Activated CD4-positive, alpha-beta T cell treated with anti-CD3 and anti-CD28 coated beads for 36 hours (primary cell): ENCODE measurements at places on chromosomes 1 and 21. TPM values are rescaled to one million over a fixed set of nuclear protein-coding genes. Genes with fewer than 3 reads are reported as not detected.

GRCh38 chr21:42062236-42063022, 8.7 kb upstream of the UMODL1 start:
- DNase-seq: peak; percentile 86
- peak overlapping the region; percentile 60 for H3K4me3 ChIP-seq
- no peaks in the 10 kb centered on the region for H3K27me3 ChIP-seq
- H3K36me3 ChIP-seq: no peaks in the 10 kb centered on the region

DNA sequence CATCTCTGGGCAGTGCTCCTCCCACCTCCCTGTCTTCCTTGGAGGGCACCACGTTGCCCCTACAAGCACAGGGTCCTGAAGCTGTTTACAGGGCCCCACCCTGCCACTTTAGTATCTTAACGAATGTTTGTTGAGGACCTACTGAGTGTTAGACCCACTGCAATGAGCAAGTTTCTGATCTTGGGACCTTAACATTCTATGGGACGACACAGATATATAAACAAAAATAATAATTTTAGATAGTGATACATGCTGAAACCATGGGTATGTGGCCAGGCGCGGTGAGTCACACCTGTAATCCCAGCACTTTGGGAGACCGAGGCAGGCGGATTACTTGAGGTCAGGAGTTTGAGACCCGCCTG, 10.1 kb downstream of the ENTREP3 start:
- peak overlapping the region; percentile 80 for H3K4me3 ChIP-seq
- H3K27ac ChIP-seq: peak overlapping the region; percentile 90
- peaks cover 11% of the 10 kb centered on the region for H3K36me3 ChIP-seq
- H3K27me3 ChIP-seq: peaks cover 2% of the 10 kb centered on the region

DNA sequence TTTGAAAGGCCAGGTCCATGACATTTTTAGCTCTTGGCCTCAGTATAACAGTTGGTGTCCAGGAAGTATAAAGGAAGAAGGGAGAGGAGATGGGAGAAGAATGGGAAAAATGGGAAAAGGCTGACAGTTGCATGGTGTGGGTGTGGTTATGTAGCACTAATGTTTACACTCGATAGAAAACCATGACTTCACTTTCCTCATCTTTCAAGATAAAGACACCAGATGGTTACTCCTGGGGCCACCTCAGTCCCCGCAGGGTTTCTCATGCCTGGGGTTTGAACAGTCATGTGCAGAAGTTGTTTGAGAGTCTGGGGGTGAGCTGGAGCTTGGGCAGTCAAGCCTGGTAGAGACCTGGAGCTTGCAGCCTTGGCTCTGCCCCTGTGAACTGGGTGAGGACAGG, 7.9 kb downstream of the PGBD2 start:
- H3K4me1 ChIP-seq: no peaks in the 10 kb centered on the region
- no peak overlapping the region for H3K4me3 ChIP-seq

- no peaks in the 10 kb centered on the region for H3K4me1 ChIP-seq
- no peak for DNase-seq
- H3K27ac ChIP-seq: no peak overlapping the region
- H3K27me3 ChIP-seq: no peaks in the 10 kb centered on the region
Observed at GRCh38 chr1:103129255-103129654, 20.9 kb upstream of the COL11A1 start.

GRCh38 chr1:193335806-193336428, 149.5 kb upstream of the B3GALT2 start:
- peaks cover 2% of the 10 kb centered on the region for H3K4me1 ChIP-seq
- no peak overlapping the region for H3K4me3 ChIP-seq

GRCh38 chr1:198809247-198809646, 170.4 kb downstream of the PTPRC start:
- no peaks in the 10 kb centered on the region for H3K27me3 ChIP-seq
- no peak for DNase-seq
- H3K36me3 ChIP-seq: peaks cover 4% of the 10 kb centered on the region
- no peak overlapping the region for H3K4me3 ChIP-seq

DNA sequence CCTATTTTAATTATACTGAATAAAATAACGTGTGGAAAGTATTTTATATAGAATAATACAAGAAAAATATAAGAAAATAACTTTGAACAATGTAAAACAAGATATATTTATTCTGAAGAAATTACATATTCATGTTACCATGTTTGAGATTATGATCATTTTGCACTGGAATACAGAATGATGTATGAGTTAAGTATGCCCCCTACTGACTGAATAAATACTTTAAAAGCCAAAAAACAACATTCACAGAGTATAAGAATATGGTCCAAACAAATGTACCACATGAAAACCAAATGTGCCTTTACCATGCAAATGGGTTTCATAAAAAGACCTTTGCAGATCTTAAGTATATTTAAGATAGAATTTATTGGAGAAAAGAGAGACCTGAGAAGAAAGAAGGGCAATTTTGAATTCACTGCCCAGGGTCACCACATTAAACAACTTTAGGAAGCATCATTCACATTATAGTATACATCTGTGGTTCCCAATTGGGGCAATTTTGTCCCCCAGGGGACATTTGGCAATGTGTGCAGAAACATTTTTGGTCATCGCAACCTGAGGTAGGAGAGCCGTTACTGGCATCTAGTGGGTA, 136.6 kb upstream of the GFI1 start:
- no peak overlapping the region for H3K4me3 ChIP-seq
- no peak for DNase-seq
- H3K36me3 ChIP-seq: no peaks in the 10 kb centered on the region
- peaks cover 14% of the 10 kb centered on the region for H3K4me1 ChIP-seq

DNA sequence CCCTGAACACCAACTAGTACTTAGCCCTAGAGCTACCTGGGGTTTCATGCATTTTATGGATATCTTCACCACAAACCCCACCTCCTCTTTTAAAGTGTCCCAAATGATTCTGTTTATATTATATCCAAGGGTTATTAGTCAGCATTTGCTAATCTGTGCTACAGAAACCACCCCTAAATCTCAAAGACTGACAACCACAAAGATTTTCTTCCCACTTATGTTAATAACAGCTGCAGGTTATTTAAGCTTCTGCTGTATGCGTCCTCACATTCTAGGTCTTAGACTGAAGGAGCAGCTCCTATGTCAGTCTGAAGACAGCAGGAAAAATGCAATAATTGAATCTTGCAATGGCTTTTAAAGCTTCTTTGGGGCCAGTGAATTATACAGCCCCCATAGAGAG, 11.2 kb upstream of the PHC2 start:
- H3K4me3 ChIP-seq: no peak overlapping the region
- peaks cover 10% of the 10 kb centered on the region for H3K27me3 ChIP-seq
- DNase-seq: no peak
- H3K4me1 ChIP-seq: no peaks in the 10 kb centered on the region

DNA sequence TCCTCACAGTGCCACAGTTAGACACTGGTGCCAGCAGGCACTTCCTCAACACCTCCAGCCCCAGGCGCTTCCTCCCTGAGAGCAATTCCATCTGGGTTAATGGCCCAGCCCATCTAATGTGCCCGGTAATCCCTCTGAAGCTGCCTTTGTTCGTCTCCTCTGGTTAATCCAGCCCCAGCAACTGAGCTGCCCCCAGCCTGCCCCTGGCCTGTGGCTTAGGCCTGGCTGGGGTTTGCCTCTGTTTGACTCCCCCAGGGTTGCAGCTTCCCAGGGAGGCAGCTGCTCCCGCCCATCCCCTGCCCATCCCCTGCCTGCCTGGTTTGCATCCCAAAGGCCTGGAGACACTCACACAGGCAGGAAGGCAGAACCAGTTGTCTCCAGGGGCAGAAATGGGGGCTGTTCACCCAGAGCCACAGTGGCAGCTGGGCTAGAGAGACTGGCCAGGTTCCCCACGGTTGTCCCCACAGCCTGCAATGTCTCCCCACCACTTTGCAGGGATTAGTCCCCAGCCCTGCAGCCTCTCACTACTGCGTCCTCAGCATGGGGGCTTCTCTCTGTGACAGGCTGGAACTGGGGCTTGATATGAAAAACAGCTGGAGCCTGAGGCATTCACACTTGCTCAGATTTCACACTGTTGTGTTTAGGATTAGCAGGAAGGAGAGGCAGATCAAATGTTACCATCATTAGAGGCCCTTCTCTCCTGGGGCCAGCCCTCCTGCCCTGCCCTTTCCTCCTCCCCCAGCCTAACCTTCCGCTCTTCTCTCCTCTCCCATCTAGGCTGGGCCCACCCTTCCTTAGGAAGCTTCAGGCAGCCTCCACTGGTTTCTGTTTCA, 120.2 kb downstream of the TLR5 start:
- H3K36me3 ChIP-seq: no peaks in the 10 kb centered on the region
- no peak for DNase-seq
- H3K4me3 ChIP-seq: no peak overlapping the region
- H3K27me3 ChIP-seq: no peaks in the 10 kb centered on the region

DNA sequence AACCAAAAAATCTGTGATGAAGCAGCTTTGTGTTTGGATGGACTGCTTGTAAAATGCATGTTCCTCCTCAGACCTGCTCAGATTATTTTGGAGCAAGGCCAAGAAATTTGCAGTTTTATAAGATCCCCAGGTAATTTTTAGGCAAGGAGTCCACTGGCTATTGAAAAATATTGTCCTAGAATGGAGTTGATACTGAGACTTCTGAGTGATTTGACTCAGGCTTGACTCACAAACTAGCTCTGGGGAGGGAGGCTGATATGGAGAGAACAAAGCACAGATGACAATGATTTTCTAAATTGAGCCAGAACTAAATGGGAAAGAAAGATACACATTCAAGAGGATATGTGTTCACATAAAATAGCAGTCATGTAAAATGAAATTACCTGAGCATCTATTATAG, 36.7 kb downstream of the AGL start:
- no peak overlapping the region for H3K4me3 ChIP-seq
- no peaks in the 10 kb centered on the region for H3K27me3 ChIP-seq
- peaks cover 18% of the 10 kb centered on the region for H3K36me3 ChIP-seq
- no peaks in the 10 kb centered on the region for H3K4me1 ChIP-seq
- H3K27ac ChIP-seq: no peak overlapping the region
- DNase-seq: no peak

DNA sequence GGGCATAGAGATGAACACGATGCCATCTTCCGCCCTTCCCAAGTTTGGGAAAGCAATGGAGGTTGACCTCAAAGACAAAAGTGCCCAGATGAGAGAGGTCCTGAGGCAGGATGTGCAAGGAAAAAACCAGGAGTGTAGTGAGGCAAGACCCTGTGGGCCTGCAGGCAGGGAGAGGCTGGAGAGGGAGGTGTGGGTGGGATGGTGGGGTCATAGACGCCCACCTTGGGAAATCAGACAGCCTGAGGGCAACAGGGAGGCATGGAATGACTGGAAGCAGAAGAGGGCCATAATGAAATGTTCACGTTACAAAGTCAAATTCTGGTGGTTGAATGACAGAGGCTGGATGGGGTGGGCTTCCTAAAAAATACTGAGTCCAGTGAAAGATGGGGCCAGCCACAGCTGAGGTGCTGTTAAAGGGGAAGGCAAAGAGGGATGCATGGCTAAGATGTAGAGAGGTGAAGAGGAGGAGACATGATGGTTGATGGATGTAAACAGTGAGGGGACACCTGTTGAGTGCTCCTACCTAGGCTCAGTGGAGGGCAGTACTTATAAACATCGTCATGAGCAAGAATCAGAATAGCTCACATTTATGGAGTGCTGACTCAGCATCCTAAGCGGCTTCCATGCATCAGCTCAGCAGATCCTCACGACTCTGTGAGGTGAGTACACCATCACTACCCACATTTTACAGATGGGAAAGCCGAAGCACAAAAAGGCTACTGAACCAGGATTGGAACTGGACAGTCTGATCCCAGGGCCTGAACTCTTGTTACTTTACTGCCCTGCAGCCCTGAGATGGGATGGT, 42.0 kb downstream of the GRIK3 start:
- no peak overlapping the region for H3K27ac ChIP-seq
- H3K4me3 ChIP-seq: no peak overlapping the region
- no peak for DNase-seq

GRCh38 chr21:41029571-41029970, 138.4 kb upstream of the BACE2 start:
- no peaks in the 10 kb centered on the region for H3K36me3 ChIP-seq
- no peak overlapping the region for H3K4me3 ChIP-seq
- no peak overlapping the region for H3K27ac ChIP-seq
- peaks cover 28% of the 10 kb centered on the region for H3K27me3 ChIP-seq
- H3K4me1 ChIP-seq: no peaks in the 10 kb centered on the region

Gene HCRTR1
- not detected for total RNA-seq

Gene HSD3B1
- not detected for total RNA-seq

Gene UBIAD1
- total RNA-seq: 29.2 TPM

Gene RGL1
- 2.0 TPM for total RNA-seq

Gene FCRL2
- total RNA-seq: not detected
